ENCODE measurements at places on chromosomes 12 and 14.

- no peak for DNase-seq
Observed at GRCh38 chr14:101862711-101863110, 101.2 kb downstream of the PPP2R5C start.

DNA sequence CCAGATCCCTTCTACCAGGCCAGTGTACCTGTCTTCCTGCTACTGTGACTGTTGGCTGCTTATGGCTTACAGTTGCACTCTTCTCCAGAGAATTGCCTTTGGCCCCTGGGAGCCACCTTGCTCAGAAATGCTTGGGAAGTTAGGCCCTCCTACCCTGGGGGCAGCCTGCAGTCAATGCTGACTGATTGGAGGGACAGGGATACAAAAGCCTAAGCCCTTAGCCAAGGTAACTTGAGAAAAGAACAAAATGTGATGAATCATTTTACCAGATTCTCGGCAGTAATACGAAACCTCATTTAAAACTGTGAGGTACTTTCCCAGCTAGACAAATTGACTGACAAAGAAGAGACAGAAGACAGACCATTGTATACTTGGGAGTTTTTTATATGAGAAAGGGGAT is 47.3 kb downstream of the PTCSC3 start:
- DNase-seq = no peak

- no peak for DNase-seq
Observed at GRCh38 chr12:124386059-124386458, 91.2 kb downstream of the RFLNA start.

DNA sequence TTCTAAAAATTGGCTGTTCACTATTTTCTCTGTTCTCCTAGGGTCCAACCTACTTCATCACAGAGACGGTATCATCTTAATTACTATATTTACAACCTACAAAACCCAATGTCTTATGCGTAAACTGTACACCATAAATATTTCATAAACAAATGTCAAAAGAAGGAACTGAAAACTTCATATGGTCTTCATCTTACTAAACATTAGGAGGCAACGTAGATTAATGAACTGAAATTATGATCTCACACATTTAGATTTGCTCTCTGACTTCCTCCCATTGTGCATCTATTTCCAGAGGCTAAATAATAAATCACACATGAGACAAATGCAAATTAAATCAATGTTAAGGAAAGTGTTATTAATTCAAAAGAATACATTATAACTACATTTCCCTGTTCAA is 1850.6 kb upstream of the SEL1L start:
- no peak for DNase-seq

DNA sequence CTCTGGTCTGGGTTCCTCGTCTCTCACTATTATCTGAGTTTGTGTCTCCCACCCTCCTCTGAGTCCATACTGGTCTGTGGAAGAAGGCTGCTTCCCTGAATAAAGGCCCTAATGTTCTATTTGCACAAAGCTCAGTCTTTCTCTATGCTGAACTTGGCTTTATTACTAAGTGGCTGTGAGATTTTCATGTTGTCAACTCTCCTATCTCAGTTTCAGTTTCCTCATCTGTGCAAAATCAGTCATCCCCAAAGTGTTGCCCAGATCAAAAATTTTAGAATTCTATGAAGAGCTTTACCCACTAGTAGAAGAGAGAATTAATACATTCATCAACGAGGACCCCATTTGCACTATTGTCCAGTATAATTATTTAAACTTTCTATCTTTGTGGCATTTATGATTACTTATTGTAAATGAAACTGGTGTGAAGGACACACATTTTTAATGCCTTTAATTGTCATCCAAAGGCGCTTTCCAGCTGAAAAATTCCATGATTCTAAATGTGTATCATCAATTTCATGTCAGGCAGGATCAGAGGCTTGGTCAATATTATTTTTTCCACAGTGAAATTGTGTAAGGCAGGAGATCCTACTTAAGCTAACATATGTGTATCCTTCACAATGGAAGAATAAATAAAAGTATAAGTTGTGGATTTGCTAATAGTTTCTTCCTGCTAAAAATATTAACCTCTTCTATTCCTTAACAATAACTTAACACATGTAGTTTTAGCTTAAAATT is 79.1 kb upstream of the EEA1 start:
- no peak for DNase-seq

GRCh38 chr14:44352201-44352600 is 154.9 kb downstream of the FSCB start:
- DNase-seq = no peak

DNA sequence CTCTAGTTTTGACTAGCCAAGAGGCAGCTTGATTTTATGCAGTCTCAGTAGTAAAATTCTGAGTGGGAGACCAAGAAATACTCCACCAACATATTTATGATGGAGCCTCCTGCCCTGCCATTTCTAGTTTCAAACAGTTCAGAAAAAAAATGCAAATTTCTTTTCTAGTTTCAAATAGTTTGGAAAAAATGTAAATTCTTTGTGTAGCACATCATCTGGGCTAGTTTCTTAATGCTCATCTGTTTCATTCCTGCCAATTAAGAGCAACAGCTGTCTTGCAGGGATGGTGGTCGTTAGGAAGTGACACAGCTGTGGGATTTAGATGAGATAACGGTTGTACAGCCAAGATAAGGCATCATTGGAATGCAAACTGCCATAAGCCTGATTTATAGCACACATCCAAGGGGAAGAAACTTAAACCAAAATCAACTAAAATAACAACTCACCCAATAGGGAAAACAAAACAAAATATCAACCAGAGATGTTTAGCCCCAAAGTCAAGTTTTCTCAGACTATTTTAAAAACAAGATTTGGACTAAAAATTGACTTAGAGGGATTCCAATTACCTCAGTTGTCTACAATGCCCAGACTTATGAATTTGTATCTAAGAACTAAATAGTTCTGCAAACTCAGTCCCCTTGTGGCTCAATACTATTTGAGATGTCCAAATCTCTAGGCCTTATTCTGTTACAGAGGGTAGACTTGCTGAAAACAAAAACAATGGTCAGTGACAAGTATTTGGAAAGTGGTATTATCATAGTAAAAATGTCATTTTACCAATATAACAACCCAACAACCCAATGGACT is 291.3 kb upstream of the ATP2B1 start:
- DNase-seq = no peak

DNA sequence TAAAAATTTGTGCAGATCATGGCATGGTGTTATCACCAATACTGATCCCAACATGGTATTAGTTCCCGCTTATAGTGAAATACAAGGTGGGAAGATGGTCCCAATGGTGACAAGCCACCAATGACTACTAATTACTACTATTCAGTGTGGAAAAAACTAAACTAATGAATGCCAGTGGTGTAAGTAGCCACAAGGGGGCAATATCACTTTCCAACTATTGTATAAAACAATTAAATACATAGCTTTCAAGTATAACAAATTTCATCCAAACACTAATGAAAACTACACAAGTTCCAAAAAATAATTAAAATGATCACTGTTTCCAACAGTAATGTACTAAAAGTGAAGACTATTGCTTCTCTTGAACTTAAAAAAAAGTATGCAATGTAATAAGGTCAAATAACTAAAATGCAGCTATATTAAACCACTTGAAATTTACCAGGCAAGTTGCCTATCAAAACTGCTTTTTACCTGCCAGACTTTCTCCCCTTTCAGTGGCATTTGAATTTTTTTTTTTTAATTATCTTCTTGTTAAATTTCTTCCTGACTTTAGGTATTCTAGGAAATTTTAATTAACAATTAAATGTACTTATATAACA is 58.0 kb downstream of the PAPLN start:
- no peak for DNase-seq

DNA sequence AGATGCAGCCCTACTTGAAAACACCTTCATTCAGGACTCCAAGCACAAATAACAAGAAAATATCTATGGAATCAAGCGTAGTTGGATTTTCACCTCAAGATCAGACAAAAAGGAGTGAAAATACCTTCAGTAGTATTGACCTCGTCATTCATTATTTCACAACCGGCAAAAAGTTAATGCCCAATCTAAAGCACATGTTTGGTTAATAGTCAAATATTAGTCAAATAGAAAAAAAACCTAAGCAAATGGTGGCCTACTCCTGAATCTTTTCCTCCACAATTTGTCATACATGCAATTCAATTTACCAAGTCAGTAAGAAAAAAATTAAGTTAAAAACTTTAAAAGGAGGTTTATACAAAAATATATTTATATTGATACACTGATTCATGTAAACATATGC is 50.0 kb downstream of the SLC38A4 start:
- DNase-seq = no peak

Measured in activated effector memory CD4-positive, alpha-beta T cell treated with anti-CD3 and anti-CD28 coated beads, Interleukin-2, amount 50 U/mL, for 16 hours (primary cell).